Endothelial cell (in vitro differentiated cells): ENCODE measurements at places on chromosomes 2 and 18. TPM values are rescaled to one million over a fixed set of nuclear protein-coding genes. Genes with fewer than 3 reads are reported as not detected.

- H3K36me3 ChIP-seq, result no peaks in the 10 kb centered on the region
- DNase-seq, result no peak
- H3K4me1 ChIP-seq, result peaks cover 23% of the 10 kb centered on the region
- H3K27ac ChIP-seq, result no peak overlapping the region
- H3K27me3 ChIP-seq, result peaks cover 5% of the 10 kb centered on the region
Measured at GRCh38 chr2:38381381-38382143, 4.5 kb upstream of the ATL2 start.

DNA sequence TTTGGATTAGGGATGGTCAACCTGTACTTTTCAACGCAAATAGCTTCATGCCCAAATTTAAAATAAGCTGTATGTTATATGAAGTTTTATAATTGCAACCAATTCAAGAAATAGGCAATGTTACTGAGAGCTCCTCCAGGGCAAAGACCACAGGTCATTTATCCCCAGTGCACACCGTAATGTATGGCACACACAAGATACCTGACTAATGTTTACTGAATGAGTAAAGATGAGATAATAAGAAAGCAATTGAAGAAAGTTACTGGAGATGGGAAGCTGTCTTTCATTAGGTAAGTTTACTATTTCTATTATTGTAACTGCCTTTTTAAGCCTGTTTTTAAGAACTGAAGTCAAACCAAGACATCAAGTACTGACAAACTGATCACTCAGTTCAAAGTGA is 184.5 kb upstream of the VRK2 start:
- no peaks in the 10 kb centered on the region for H3K27me3 ChIP-seq
- no peak overlapping the region for H3K27ac ChIP-seq
- H3K4me1 ChIP-seq, result peaks cover 4% of the 10 kb centered on the region
- H3K36me3 ChIP-seq, result no peaks in the 10 kb centered on the region

DNA sequence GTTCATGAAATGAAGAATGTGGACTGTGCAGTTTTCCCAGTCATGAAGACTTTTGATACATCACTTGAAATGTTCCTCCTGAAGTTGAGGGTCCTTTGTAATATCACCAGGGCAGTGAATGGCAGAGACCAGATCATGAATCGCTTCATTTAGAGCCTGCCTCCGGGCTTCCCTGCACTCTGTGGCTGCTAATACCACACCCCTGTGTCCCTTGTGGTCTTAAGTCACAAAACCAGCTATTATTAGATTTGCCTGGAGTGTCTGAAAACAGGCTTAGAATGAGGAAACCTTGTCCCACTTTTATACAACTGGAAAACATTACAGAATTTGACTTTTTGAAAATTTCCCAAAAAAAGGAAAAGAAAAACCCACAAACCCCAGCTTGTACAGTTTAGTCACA is 147.9 kb downstream of the MGAT5 start:
- peaks cover 3% of the 10 kb centered on the region for H3K27me3 ChIP-seq
- H3K27ac ChIP-seq, result no peak overlapping the region
- DNase-seq, result no peak
- no peak overlapping the region for H3K4me3 ChIP-seq

GRCh38 chr18:55079481-55080355 is 120.5 kb upstream of the CCDC68 start:
- H3K4me3 ChIP-seq, result no peak overlapping the region
- H3K27ac ChIP-seq, result no peak overlapping the region
- no peaks in the 10 kb centered on the region for H3K36me3 ChIP-seq
- no peaks in the 10 kb centered on the region for H3K27me3 ChIP-seq

DNA sequence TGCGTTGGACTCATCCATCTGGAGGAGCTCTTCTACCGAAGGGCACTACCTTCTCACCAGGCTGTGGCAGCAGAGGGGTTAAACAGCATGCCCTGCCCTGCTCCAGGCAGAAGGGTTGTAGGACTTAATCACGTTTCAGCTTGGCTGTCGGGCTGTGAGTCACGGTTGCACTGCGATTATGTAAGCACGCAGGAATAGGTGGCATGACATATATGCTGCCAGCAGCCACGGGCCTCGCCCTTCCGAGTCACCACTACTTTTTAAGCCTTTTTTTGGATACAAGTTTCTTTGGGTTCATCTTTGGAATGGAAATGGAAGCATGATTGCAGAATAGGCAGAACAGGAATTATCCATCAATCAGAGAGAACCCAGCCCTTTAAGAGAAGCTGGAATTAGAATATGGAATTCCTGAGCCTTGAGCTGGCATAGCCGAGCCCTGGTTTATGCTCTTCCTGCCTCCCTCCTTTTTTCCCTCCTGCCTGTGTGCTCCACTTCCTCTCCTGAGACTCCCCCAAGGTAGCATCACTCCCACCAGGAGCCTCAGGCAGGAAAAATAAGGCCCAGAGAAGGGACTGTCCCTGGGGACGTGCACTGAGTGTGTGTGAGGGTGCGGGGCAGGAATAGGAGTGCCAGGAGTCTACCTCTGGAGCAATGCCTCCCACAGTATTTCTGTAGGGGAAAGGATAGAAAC is 86.8 kb downstream of the SEMA4F start:
- H3K27me3 ChIP-seq, result no peaks in the 10 kb centered on the region
- no peak overlapping the region for H3K4me3 ChIP-seq
- no peak overlapping the region for H3K27ac ChIP-seq
- DNase-seq, result no peak
- H3K36me3 ChIP-seq, result peaks cover 4% of the 10 kb centered on the region
- peaks cover 19% of the 10 kb centered on the region for H3K4me1 ChIP-seq

- H3K36me3 ChIP-seq, result no peaks in the 10 kb centered on the region
- no peak for DNase-seq
- H3K27me3 ChIP-seq, result peaks cover 2% of the 10 kb centered on the region
- no peak overlapping the region for H3K4me3 ChIP-seq
- H3K27ac ChIP-seq, result no peak overlapping the region
- no peaks in the 10 kb centered on the region for H3K4me1 ChIP-seq
Measured at GRCh38 chr18:33277431-33277830, 163.1 kb downstream of the CCDC178 start.

GRCh38 chr18:10518595-10519255 is 7.1 kb upstream of the NAPG start:
- no peak overlapping the region for H3K4me3 ChIP-seq
- H3K4me1 ChIP-seq, result peaks cover 9% of the 10 kb centered on the region
- no peak for DNase-seq
- H3K27me3 ChIP-seq, result peaks cover 4% of the 10 kb centered on the region
- no peak overlapping the region for H3K27ac ChIP-seq

- H3K4me1 ChIP-seq, result peaks cover 2% of the 10 kb centered on the region
- no peaks in the 10 kb centered on the region for H3K36me3 ChIP-seq
- peak overlapping the region; percentile 42 for H3K27ac ChIP-seq
- no peak overlapping the region for H3K4me3 ChIP-seq
- peaks cover 8% of the 10 kb centered on the region for H3K27me3 ChIP-seq
Measured at GRCh38 chr2:47654790-47655562, 128.0 kb upstream of the MSH6 start.

DNA sequence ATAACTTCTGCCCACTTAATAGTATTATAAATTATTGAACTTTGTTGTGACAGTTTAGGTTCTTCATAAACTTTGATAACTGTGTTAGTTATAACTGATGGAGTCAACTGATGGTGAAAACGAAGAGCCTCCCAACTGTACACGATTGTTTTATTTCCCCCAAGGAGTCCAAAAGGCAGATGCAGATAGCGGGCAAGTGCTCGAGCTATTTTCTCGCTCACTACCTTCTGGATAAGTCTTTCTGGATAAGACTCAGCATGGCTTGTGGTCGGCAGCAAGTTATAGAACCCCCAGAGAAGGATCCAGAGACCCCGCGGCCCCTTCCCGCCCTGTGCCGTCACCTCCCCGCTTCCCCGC is 517 bp downstream of the GCFC2 start:
- no peaks in the 10 kb centered on the region for H3K36me3 ChIP-seq
- H3K4me1 ChIP-seq, result peaks cover 16% of the 10 kb centered on the region
- no peaks in the 10 kb centered on the region for H3K27me3 ChIP-seq
- H3K4me3 ChIP-seq, result peak overlapping the region; percentile 92

DNA sequence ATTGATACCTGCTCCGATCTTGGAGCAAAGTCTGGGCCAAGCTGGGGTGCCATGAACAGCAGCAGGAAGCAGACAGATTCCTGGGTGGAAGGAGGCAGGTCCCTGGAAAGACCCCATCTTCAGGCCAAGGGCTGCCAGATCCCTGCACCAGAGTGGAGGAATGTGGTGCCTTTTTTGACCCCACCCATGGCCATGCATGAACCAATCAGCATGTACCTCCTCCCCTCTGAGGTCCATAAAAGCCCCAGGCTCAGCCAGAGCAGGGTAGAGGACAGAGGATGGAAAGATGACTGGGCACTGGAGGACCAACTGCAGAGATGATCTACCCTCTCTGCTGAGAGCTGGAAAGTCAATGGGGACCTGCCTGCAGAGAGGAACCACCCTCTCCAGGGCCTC is 34.4 kb upstream of the ID2 start:
- no peak overlapping the region for H3K27ac ChIP-seq
- no peaks in the 10 kb centered on the region for H3K4me1 ChIP-seq
- no peak for DNase-seq
- H3K4me3 ChIP-seq, result no peak overlapping the region
- peaks cover 3% of the 10 kb centered on the region for H3K27me3 ChIP-seq

- no peaks in the 10 kb centered on the region for H3K36me3 ChIP-seq
- H3K27ac ChIP-seq, result no peak overlapping the region
Measured at GRCh38 chr2:2720351-2720750, 389.3 kb upstream of the MYT1L start.

- no peak overlapping the region for H3K4me3 ChIP-seq
- H3K27ac ChIP-seq, result no peak overlapping the region
- no peaks in the 10 kb centered on the region for H3K27me3 ChIP-seq
- H3K4me1 ChIP-seq, result peaks cover 7% of the 10 kb centered on the region
- DNase-seq, result no peak
Measured at GRCh38 chr2:107809835-107810234, 16.9 kb upstream of the RGPD4 start.

GRCh38 chr2:207046724-207047123 is 107.4 kb downstream of the CPO start:
- H3K36me3 ChIP-seq, result no peaks in the 10 kb centered on the region
- no peak for DNase-seq
- peak overlapping the region; percentile 80 for H3K27ac ChIP-seq
- H3K4me1 ChIP-seq, result peaks cover 63% of the 10 kb centered on the region
- peaks cover 2% of the 10 kb centered on the region for H3K27me3 ChIP-seq

DNA sequence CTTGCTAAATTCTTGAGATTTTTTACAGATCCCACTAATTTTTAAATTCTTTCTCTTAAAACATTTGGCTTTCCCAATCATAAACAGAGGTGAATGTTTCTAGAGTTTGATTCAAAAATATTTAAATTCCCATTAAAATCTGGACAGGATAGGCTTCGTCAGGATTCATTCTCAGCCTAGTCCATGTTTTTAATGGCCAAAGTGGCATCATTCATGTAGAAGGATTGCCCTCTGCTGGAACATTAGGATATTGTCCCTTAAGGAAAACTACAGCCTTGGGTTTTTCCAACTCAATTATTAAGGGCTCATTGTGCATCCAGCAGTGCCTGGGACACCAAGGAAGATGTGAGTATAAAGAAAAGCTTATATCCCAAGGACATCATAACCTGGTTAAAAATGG is 71.7 kb downstream of the TPGS2 start:
- no peak overlapping the region for H3K4me3 ChIP-seq
- no peaks in the 10 kb centered on the region for H3K4me1 ChIP-seq
- peak; percentile 22 for DNase-seq
- peaks cover 3% of the 10 kb centered on the region for H3K27me3 ChIP-seq
- H3K36me3 ChIP-seq, result peaks cover 4% of the 10 kb centered on the region
- H3K27ac ChIP-seq, result no peak overlapping the region

DNA sequence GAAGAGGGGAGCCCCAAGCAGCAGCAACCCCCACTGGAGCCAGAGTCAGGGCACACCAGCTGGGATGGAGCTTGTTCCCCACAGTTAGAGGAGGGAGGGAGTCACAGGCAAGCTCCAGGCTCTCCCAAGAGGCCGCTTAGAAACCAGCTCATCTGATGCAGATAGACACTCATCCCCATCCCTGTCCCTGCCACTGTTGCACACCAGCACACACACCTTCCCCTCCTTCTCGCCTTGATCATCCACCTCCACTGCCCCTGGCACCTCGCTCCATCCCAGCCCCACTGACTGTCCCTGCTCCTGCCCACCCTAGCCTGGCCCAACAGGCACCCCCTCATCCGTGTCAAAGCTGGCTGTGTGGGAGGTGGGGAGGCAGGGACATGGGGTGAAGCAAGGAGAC is 1.5 kb upstream of the RUFY4 start:
- no peak overlapping the region for H3K4me3 ChIP-seq
- H3K27me3 ChIP-seq, result peaks cover 6% of the 10 kb centered on the region

DNA sequence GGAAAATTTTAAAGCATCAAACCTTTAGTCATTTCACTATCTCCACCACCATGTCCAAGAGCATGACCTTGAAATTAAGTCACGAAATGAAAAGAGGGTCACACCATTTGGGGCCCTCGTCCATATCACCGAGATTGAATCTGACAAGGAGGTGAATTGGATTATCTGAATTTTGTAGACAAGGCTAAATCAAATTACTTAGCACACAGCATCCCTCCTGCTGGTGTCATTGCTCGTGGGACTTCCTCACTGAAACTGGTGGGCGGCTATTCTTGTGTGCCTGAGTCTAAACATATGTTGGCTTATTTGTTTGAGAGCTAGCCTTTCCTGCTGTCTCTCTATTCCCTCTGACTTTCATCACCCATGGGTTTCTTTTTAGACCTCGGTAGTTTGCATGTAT is 64.6 kb upstream of the CNGA3 start:
- H3K4me3 ChIP-seq, result no peak overlapping the region
- peaks cover 2% of the 10 kb centered on the region for H3K27me3 ChIP-seq
- peaks cover 7% of the 10 kb centered on the region for H3K36me3 ChIP-seq
- no peak overlapping the region for H3K27ac ChIP-seq
- no peak for DNase-seq

DSC3 gene
- total RNA-seq, result 0.87 TPM

PPM1G gene
- total RNA-seq, result 127 TPM

KRTCAP3 gene
- 4.6 TPM for total RNA-seq

D2HGDH gene
- 11.4 TPM for total RNA-seq
